Aortic smooth muscle cell (primary cell): ENCODE measurements at places on chromosomes 5 and 9. TPM values are rescaled to one million over a fixed set of nuclear protein-coding genes. Genes with fewer than 3 reads are reported as not detected.

The FSTL4 gene
- total RNA-seq: not detected in 2 replicates

The PHYHD1 gene
- total RNA-seq: 5.7 and 9.8 TPM in 2 replicates

The FAM193B gene
- 11.2 and 16.0 TPM in 2 replicates for total RNA-seq

The FOXD4 gene
- 0.06 and 0.13 TPM in 2 replicates for total RNA-seq

The NTRK2 gene
- 0.26 and 0.62 TPM in 2 replicates for total RNA-seq

The PDLIM4 gene
- total RNA-seq: 12.3 and 14.7 TPM in 2 replicates

The ZNF366 gene
- under 0.01 and 0.06 TPM in 2 replicates for total RNA-seq

The MYO10 gene
- total RNA-seq: 42.0 and 48.4 TPM in 2 replicates

The HAVCR2 gene
- 0.26 and 0.56 TPM in 2 replicates for total RNA-seq

The CARTPT gene
- total RNA-seq: not detected in 2 replicates

The SLC6A7 gene
- 0.06 TPM in 1 of 2 replicates, not detected in the other for total RNA-seq

The HCN1 gene
- total RNA-seq: not detected in 2 replicates

The PCDHGB5 gene
- total RNA-seq: 21.0 and 29.1 TPM in 2 replicates

The TAS2R1 gene
- not detected in 2 replicates for total RNA-seq

The PTGER4 gene
- total RNA-seq: 20.6 and 66.8 TPM in 2 replicates

The SHC3 gene
- total RNA-seq: 9.2 and 16.4 TPM in 2 replicates

The LPCAT1 gene
- 52.5 and 77.0 TPM in 2 replicates for total RNA-seq

The WDR31 gene
- total RNA-seq: 2.1 and 2.9 TPM in 2 replicates

The THOC3 gene
- 32.0 and 35.7 TPM in 2 replicates for total RNA-seq

The PCDHA4 gene
- total RNA-seq: 0.26 and 0.37 TPM in 2 replicates

The AK8 gene
- 0.40 and 0.56 TPM in 2 replicates for total RNA-seq
